ENCODE measurements at places on chromosomes 6 and 20.

GRCh38 chr6:72787391-72788031 is 165.6 kb downstream of the KCNQ5 start:
- peak; percentile 88 for DNase-seq

DNA sequence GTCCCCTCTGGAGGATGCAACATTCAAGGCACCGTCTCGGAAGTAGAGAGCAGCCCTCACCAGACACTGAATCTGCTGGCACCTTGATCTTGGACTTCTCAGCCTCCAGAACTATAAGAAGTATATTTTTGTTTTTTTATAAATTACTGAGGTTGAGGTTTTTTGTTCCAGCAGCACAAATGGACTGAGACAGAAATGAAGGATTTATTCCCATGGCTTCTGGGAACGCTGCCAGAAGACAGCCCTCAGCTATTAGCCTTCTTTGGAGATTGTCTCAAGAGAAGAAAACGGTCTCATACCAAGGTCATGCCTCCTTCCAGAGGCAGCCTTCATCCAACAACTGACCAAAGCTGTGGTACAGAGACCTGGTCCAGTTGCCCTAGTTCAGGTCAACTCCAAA is 85.4 kb downstream of the CHMP4B start:
- peak; percentile 45 for DNase-seq

- DNase-seq = no peak
Measured at GRCh38 chr6:64948261-64948660, 758.8 kb downstream of the EYS start.

GRCh38 chr20:43689165-43689564 is 22.3 kb downstream of the MYBL2 start:
- no peak for DNase-seq

DNA sequence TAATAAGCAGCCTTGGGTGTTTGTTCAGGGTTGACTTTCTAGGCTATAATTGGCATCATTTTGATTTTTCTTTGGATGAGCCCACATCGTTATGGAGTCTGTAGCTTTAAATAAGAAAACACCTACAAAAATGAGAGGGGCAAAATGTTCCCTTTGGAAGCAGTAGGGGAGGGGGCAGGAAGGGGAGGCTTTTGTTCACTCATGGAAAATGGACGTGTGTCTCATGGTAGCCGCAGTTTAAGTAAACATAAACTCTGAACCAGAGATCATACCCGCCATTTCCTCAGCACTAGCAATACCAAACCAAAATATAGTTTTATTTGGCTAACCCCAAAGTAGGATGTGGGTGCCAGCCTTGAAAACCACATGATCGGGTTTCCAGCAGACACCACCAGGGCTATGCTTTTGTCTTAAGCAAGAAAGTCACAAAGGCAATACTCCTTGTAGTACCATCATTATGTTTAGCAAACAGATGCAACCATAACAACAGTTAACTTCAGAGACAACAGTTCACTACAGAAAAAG is 572.5 kb upstream of the JAG1 start:
- DNase-seq = no peak

GRCh38 chr20:29326376-29327070 is 1930.9 kb upstream of the DEFB115 start:
- no peak for DNase-seq

- no peak for DNase-seq
Measured at GRCh38 chr6:16730738-16731477, 30.4 kb downstream of the ATXN1 start.

DNA sequence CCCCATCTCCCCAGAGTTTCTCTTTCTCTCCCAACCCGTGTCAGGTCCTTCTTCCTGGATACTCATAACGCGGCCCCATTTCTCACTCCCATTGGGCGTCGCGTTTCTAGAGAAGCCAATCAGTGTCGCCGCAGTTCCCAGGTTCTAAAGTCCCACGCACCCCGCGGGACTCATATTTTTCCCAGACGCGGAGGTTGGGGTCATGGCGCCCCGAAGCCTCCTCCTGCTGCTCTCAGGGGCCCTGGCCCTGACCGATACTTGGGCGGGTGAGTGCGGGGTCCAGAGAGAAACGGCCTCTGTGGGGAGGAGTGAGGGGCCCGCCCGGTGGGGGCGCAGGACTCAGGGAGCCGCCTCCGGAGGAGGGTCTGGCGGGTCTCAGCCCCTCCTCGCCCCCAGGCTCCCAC is at the start of gene HLA-F:
Gene HLA-F, plus strand, starts transcription at position 173 of the 404 bp plus-strand sequence. Its CDS starts 30 bp downstream, at position 203.
- DNase-seq = peak; percentile 88

GRCh38 chr6:39706819-39707335 is 18.3 kb downstream of the KIF6 start:
- DNase-seq = no peak

DNA sequence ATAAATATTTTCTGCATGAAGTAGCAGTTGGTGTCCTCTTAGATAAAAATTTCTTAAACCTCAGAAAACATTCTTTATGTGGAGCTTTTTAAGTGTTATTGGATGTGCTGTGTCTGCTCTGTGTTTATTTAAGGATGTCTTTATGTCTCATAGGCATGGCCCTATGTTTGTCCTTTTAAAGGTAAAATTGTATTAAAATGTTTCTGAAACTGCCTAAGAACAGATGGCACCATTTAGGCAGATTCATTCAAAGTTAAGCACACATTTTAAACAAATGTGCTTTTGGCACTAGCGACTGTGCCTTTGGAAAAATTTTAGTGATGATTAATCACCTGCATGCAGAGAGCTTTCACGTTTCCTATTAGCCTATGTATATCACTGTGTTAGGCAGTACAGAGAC is 125.2 kb downstream of the KIF6 start:
- DNase-seq = peak; percentile 1

DNA sequence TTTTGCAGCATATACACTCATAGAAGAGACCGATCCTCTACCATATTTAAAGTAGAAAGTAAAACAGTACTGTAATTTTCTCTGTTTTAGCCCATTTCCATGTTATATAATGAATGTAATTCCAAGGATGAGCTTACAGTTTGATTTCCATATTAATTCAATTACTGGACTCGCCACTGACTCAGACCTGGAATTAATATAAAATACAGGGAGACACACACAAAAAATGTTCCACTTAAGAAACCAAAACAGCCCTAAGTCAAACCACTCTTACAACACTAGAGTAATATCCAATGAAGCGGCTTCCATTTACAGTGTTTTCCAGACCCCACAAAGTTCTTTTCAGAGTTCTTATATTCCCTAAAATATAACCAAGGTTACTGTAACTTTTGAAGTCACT is 110.6 kb downstream of the BACH2 start:
- no peak for DNase-seq

DNA sequence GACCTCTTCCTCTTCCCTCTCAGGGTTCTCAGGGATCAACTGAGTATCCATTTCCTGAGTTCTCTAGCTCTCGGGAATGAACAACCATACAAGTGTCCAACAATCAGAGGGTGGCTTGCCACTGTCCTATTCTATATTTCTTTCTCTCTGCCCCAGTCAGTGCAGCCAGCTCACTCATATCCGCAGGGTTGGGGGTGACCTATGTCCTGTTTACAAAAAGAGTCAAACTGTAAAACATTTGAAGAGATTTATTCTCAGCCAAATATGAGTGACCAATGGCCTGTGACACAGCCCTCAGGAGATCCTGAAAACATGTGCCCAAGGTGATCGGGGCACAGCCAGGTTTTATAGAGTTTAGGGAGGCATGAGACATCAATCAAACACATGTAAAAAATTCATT is 10.8 kb upstream of the BTN3A2 start:
- no peak for DNase-seq

- DNase-seq = no peak
Measured at GRCh38 chr6:157464653-157465535, 83.9 kb downstream of the ZDHHC14 start.

- DNase-seq = no peak
Measured at GRCh38 chr20:15767586-15767985, 805.7 kb downstream of the KIF16B start.

- DNase-seq = peak; percentile 34
Measured at GRCh38 chr6:157037165-157037564, 260.0 kb downstream of the ARID1B start.

DNA sequence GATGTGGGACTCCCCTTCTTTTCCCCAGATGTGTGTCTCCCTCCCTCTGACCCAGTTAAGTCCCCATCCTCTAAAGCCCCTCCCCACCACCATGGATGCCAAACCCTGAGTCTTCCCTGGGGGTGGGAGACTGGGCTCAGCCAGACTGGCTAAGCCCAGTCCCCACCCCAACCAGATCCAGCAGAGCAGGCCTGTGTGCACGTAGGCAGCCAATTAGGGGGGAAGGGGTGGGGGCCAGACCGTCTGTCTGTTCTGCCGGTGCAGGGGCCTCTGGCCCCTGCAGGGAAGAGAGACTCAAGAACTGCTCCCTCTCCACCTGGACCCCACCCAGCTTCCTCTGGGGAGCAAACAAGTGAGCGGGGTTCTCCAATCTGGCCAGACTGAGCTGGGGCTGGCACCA is 605 bp downstream of the COX4I2 start:
- no peak for DNase-seq

GRCh38 chr6:24287239-24287638 is 70.6 kb downstream of the DCDC2 start:
- DNase-seq = no peak

GRCh38 chr20:19430641-19431315 is 218.3 kb downstream of the SLC24A3 start:
- no peak for DNase-seq

GRCh38 chr6:154909821-154910220 is 85.3 kb upstream of the TIAM2 start:
- DNase-seq = no peak

GRCh38 chr6:51743999-51744398 is 343.4 kb downstream of the PKHD1 start:
- no peak for DNase-seq

DNA sequence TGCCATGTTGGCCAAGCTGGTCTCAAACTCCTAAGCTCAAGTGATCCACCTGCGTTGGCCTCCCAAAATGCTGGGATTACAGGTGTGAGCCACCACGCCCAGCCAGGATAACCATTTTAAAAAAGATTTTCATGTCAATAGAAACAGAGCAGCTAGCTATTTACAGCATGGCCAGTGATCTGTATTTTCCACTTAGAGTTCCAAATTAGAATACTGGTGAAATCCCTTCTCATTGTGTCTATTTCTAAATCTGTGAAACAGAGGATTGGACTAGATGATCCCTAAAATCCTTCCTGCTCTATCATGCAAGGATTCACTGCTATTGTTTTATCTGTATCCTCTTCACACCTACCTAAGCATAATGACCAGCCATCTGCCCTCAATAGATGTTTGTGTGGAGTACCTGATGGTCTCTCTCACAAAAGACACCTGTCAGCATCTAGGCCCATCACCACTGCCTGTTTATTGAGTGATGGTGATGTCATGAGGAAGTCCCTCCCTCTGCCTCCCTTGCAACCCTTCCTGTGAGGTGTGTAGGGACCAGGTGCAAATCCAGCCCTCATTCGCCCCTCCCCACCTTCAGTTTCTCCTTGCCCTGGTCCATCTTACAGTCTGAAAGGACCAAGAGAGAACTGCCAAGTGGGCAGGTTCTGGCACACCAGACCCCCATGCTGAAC is 26.5 kb upstream of the SMIM29 start:
- DNase-seq = no peak

GRCh38 chr6:143742955-143743255 is 65.1 kb downstream of the PHACTR2 start:
- no peak for DNase-seq

- DNase-seq = no peak
Measured at GRCh38 chr20:19609642-19610223, 148.3 kb upstream of the RIN2 start.

- DNase-seq = no peak
Measured at GRCh38 chr20:41379551-41379950, 12.9 kb upstream of the EMILIN3 start.

DNA sequence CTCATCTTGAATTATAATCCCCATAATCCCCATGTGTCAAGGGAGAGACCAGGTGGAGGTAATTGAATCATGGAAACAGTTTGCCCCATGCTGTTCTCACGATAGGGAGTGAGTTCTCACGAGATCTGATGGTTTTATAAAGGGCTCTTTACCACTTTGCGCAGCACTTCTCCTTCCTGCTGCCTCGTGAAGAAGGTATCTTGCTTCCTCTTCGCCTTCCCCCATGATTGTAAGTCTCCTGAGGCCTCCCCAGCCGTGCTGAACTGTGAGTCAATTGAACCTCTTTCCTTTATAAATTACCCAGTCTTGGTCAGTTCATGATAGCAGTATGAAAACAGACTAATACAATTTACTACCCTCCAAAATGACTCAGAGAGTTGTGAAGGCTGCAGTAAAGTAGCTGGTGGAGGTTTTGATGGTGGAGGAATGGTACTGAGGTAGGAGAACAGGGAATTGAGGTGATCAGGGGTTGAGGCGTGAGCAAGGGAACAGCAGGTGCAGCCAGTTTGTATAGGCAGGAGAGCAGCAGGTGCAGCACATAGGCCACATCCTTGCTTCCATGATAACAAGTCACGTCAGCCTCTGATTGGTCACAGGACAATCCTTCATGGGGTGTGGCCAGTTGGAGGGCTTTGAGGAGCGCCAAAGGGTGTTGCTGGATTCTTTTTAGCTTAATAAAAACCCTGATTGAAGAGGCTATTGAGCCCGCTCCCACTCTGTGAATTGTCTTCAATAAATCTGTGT is 150.0 kb downstream of the CDC5L start:
- no peak for DNase-seq
